Hematopoietic multipotent progenitor cell (in vitro differentiated cells): ENCODE measurements at places on chromosomes 12 and 14.

DNA sequence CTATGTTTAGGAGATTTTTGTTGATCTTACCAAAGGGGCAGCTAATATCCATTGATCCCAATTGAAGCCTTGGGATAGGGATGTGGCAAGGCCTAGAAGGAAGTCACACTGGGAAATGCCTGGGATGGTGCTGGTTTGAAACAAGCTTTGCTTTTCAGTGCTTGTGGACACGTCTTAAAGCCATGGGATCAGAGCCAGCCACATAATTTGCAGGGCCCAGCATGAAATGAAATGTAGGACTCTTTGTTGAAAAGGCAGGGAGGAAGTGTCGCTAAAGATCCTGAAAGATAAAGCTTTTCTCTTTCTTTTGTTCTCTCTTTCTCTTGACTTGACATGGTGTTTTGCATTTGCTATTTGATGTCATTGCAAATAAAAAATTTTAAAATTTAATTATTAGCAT lies 5.0 kb downstream of the TTC9 start:
- DNase-seq, result no peak

- no peak for DNase-seq
These were observed 268.2 kb upstream of the DAAM1 start for GRCh38 chr14:58920230-58920629.

DNA sequence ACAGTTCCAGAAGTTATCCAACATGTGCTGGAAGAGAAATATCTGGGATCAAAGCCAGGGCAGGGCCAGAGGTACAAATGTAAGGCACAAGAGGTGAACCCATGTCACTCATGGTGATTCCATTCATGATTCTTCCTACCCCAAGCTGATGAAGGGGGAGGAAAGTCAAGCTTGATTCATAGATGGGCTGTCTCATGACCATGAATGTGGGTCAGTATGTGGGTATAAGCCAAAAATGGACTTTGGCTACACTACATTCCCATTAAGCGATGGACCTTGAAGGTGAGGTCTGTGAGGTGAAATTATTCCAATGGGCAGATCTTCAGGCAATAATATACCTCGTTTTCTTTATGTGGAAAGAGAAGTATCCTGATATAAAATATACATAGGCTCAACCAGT lies 217.1 kb downstream of the BTG1 start:
- no peak for DNase-seq

- peak; percentile 89 for DNase-seq
These were observed 6.4 kb upstream of the RABGGTA start for GRCh38 chr14:24277606-24278321.

DNA sequence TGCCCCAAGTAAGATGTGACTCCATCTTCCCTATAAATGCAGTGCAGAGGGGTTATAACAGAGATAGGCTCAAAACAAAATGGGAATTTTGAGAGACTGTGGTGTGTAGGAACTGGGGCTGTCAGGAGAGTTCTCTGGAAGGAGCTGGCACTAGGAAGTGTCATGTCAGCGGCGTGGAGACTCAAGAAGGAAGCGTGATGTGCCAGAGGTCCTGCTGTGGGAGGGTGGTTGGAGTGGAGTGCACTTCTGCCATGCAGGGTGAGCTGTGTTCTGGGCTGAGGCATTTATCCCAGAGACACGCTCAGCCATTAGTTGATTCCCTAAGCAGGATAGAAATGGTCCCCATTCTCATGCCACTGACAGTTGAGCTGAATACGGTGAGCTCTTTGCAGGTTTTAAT lies 19.0 kb downstream of the GLT1D1 start:
- DNase-seq, result no peak

GRCh38 chr12:57546438-57547287 lies at the start of gene DCTN2:
Gene DCTN2, minus strand, starts transcription at chr12:57547192. Its CDS starts 129 bp downstream, at chr12:57547063.
- peak; percentile 74 for DNase-seq
